ENCODE measurements at places on chromosomes 16 and 17. TPM values are rescaled to one million over a fixed set of nuclear protein-coding genes. Genes with fewer than 3 reads are reported as not detected.

CIBAR2 gene
- total RNA-seq: 0.09 TPM

KIF18B gene
- total RNA-seq: 3.5 TPM

TBC1D26 gene
- 0.09 TPM for total RNA-seq

KRTAP3-2 gene
- total RNA-seq: not detected

NPW gene
- total RNA-seq: 0.66 TPM

KRTAP2-1 gene
- total RNA-seq: not detected

KRT16 gene
- 7.5 TPM for total RNA-seq

KIF2B gene
- not detected for total RNA-seq

TNS4 gene
- total RNA-seq: 0.19 TPM

PYY gene
- total RNA-seq: 0.57 TPM
